ENCODE measurements at places on chromosomes 1 and 21.
A peak's percentile ranks its signal among the peaks of the same experiment; 100 is the strongest.

DNA sequence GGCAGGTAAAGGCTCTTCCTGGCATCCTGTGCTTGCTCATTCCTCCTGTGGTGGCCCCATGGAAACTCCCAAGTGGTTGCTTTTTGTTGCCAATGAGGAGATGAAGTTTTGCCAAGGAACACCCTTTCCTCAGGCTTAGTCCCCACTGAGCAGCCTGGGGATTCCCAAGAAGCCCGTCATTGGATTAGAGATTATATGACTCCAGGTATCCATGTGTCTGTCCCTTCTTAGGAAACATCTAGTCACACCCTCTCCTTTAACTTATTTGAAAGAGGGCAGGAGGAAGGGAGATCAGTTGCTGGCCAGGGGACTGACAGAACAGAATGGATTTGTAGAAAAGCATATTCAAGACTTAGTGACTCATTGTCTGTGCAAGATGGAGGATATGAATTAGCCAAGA is 3.8 kb upstream of the LCE3A start:
- no peak for DNase-seq

- no peak for DNase-seq
These were observed 6.4 kb downstream of the STMN1 start for GRCh38 chr1:25899792-25900191.

DNA sequence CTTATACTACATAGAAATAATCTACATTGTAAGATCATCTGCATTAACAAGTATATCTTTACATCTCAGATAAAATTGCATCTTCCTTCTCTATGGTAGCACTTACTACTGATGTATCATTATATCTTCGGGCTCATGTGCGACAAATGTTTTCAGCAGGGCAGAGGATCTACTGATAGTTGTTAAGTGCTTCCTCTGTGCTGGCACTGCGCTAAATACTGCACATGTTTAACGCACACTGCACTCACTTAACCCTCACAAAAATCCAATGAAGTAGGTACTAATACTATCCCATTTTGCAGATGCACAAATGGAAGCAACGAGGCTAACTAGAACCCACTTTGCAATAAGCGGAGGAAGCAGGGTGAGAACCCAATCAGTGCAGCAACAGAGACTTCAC is 75.6 kb upstream of the USP25 start:
- DNase-seq = no peak

DNA sequence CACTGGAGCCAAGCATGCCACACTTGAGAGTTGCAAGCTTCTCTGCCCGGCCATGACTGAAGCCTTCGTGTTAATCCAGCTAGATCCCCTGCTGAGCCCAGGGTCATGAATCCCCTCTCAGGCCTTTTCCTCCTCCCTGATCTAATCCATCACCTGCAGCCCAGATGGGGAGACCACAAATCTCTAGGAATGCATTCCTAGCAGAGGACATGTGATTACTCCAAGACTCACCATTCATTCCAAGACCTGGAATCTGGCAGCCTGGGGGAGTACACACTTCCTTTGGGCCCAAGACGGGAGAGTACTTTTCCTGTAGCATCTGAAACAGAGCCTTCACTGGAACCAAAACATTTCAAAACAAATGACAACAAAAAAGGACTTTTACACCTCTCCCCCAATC is 269.3 kb upstream of the NFIA start:
- DNase-seq = no peak

- DNase-seq = peak; percentile 1
These were observed 149.5 kb upstream of the VAMP3 start for GRCh38 chr1:7621334-7622219.

DNA sequence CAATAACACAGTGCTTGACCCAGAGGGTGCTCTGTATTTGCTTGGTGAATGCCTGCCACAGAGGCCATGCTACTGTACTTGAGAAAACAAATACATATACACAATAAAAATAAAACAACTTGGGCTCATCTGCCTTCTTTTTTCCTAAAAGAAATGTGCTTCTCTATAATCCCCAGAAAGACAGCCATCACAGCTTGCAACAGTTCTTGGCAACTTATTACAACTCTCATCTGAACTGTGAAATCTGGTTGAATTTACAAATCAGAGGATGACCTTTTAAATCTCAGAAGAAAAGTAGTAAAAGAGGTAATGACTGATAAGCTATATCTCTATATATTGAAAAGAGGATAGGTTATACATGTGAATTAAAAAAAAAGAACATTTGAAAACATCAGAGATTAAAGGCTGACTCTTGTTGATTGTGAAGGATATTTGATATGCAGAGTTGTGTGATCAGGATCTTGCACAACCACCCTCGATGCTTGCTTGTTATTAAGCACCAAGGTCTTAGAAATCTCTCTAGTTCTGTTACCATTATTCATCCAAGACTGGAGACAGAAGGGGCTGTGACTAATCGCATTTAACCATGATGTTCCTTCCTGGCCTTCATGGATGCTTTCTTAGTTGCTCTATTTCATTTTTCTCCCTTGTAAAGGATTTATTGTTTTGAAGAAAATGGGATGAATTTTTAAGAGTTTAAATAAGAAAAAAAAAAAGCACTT is 213.4 kb downstream of the APP start:
- no peak for DNase-seq

DNA sequence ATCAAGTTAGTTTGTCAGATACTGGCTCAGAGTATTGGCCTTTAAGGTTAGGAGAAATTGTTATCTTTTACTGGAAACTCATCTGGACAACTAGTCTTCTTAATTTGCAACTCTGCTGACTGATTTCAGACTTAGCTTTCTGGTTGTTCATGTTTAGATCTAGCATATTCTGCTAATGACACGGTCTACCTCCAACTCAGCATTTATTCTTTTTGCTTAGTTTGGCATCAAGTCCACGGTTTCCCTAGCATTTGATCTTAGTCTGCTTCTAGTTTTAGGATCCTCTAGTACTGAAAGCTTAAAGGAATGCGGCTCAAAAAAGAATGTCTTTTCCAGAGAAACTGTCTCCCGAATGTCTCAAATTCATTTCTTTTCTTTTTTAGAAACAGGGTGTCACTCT is 75.6 kb upstream of the SLFNL1 start:
- no peak for DNase-seq

DNA sequence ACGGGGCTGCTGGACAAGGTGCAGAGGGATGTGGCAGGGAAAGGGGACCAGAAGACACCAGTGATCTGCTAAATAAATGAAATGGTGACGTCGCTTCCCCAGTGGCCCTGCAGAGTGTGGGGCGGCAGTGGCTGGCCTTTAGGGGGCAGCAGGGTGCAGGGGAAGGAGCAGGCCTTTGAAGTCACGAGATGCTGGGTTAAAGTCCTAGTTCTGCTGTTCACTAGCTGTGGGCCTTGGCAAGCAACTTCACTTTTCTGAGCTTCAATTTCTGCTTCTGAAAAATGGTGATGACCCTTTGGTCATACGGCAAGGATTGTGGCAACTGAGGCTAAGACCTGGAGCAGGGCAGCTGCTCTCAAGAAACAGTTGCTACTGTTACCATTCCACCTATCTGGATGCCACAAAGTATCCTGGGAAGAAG is 9.2 kb upstream of the GALE start:
- peak; percentile 61 for DNase-seq

DNA sequence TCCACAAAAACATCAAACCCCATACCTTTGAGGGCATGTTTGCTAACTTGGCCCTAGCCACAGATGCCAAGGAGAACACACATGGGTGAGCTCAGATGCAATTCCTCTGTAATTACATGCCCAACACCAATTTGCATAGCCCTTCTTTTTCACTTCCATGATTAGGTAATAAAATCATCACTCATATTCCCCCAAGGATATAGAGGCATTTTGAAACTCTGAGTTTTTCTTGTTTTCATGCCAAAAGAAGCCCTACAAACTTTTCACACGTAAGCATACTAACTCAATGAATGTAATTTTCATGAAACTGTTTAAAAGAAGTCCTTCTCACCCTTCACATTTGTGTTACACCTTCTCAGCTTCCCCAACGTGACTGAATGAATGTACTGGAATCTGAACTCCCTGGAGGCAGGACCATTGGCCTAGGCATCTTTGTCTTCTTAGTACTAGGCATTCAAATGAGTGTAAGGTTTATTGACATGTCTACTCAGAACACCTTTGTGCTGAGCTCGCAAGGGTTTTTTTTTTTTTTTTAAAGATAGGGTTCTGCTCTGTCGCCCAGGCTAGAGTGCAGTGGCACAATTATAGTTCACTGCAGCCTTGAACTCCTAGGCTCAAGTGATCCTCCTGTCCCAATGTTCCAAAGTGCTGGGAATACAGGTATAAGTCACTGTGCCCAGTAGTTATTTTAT is 31.0 kb downstream of the FBXO42 start:
- DNase-seq = no peak

DNA sequence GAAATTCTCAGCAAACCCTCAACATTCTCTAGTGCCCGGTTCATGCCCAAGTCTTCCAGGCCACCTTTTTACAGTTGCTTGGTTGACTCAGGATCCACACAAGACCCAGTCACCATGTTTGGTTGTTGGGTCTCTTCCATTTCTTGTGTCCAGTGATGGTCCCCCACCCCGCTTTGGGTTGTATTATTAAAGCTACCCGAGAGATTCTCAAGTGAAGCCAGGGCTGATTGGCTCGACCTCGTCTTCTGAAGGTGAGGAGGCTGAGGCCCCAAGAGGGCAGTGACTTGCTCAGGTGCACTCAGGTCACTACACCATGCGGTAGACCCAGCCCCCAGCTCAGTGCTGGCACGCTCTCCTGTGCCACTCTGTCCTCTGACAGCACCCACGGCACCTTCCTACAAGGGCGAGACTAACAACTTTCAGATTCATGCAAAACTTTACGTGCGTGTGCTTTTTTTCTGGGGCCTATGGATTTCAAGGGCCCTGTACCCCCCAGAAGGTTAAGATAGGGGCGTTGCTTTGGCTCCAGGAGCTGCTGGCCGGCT is 50.3 kb downstream of the CAPN9 start:
- no peak for DNase-seq

DNA sequence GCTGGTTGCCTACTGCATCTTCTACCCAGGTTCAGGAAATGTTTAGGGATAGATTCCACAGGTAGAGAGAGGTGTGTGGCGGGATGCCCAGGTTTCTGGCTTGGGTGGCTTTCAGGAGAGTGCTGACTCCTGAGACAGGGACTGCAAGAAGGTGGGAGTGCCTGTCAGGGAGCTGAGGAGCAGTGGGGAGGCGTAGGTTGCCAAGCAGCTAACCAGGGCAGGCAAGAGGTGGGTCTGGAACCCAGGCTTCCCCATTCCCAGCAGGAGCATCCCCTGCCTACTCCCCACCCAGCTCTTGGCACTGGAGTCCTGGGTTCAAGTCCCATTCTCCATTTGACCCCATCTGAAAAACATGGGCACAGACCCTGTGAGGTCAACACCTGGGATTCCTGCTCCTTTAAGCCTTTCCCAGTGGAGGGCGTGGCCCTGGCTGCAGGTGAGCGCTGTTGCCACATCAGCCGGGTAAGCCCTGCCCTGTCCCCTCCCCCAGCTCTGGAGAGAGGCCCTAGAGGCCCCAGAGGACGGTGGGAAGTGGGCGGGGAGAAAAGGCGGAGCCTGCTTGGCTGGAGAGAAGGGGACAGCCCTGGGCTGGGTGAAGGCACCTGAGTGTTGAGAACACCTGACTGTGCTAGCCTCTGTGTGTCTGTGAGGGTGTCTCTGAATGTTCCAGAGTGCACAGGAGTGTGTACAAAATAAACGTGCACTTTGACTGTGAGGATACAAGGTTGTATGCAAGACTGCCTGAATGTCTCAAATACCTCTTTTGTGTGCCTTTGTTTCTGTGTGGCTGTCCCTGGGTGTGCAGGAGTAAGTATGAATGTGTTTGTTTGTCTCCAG is 14.0 kb upstream of the SYNC start:
- peak; percentile 74 for DNase-seq

DNA sequence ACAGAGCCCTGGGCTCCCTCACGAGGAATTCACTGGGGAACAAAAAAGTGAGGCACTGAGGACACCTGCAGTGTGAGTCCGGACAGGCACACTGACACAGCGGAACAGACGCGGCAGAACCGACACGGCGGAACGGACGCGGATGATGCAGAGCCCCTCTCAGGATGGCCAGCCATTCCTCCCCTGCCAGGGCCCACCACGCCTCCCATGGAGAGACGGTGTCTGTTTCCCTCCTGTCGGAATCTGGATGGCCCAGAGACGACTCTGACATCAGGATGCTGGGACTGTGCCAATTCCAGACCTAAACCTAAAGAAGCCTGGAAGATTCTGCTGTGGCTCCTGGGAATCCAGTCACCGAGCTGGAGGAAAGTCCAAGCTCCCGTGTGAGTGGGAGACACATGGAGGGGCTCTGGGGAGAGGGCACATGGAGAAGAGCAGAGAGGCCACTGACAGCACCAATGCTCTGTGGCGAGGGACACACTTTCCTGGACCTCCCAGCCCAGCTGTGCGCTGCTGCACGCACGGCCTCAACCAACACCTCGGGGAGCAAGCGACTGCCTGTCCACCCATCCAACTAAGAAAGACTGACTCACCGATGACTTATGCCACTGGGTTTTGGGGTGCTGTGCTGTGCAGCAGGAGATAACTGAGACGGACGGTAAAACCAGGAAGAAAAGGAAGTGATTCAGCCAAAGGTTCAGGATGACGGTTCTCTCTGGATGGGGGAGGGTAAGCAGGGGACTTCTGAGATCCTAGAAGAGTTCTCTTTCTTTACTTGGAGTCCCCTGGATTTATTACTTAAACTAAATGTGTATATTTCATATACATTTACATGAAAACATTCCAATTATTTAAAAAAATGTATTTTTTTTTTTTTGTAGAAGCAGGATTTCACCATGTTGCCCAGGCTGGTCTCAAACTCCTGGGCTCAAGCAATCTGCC is 23.3 kb downstream of the ZBTB17 start:
- no peak for DNase-seq

DNA sequence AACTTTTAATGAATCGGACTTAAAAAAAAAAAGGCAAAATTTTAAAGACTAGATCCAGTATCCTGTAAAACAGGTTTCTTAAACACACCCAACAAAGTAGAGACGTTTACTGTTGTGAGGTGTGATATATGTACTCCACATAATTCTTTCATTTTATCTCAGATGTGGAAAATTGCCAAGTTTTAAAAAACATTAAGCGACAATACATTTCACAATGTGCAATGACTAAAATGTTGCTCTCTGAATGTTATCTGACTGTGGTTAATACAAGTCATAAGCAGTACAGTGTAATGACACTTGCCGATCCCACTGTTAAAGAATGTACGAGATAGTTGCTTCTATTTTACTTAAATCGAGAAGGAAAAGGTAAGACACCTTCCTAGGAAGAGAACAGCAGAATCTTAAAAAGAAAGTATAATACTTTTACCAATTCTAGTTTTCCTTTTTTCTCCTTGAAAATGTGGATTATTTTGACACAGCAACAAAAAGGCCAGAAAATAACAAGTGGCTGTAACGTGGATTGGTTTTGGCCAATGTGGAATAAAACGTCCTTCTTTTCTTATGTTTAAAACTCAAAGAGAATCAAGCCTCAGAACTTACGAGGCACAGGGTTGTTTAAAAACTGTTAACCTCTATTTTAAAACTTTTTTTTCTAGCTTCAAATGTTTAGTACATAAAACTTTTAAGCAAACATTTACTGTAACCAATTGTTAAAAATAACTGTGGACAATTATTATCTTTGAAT is 51.4 kb downstream of the TP53BP2 start:
- no peak for DNase-seq

GRCh38 chr21:37855647-37856625 is 60.3 kb downstream of the KCNJ6 start:
- no peak for DNase-seq

Measured in nephron progenitor cell (in vitro differentiated cells).